ENCODE measurements at places on chromosomes 11 and 22. TPM values are rescaled to one million over a fixed set of nuclear protein-coding genes. Genes with fewer than 3 reads are reported as not detected.
A peak's percentile ranks its signal among the peaks of the same experiment; 100 is the strongest.

Gene ROM1
- total RNA-seq = 1.9 TPM

Gene TRPC6
- total RNA-seq = not detected

GRCh38 chr22:35198738-35199137 is 58.6 kb upstream of the HMGXB4 start:
- no peak for DNase-seq

- no peak for DNase-seq
Observed at GRCh38 chr11:104873252-104873651, 25.0 kb downstream of the CASP12 start.

Gene APLNR
- not detected for total RNA-seq

- DNase-seq = no peak
Observed at GRCh38 chr11:133509924-133510697, 22.2 kb downstream of the OPCML start.

Gene APOA4
- not detected for total RNA-seq

- no peak for DNase-seq
Observed at GRCh38 chr11:116698080-116698479, 74.7 kb downstream of the BUD13 start.

Gene HTR3B
- not detected for total RNA-seq

- no peak for DNase-seq
Observed at GRCh38 chr11:117574551-117574950, 222.5 kb downstream of the DSCAML1 start.

- DNase-seq = no peak
Observed at GRCh38 chr11:106344966-106345365, 267.5 kb downstream of the AASDHPPT start.

GRCh38 chr11:26995701-26996460 is 2.0 kb downstream of the FIBIN start:
- DNase-seq = no peak

Gene SCGB2A2
- total RNA-seq = not detected

DNA sequence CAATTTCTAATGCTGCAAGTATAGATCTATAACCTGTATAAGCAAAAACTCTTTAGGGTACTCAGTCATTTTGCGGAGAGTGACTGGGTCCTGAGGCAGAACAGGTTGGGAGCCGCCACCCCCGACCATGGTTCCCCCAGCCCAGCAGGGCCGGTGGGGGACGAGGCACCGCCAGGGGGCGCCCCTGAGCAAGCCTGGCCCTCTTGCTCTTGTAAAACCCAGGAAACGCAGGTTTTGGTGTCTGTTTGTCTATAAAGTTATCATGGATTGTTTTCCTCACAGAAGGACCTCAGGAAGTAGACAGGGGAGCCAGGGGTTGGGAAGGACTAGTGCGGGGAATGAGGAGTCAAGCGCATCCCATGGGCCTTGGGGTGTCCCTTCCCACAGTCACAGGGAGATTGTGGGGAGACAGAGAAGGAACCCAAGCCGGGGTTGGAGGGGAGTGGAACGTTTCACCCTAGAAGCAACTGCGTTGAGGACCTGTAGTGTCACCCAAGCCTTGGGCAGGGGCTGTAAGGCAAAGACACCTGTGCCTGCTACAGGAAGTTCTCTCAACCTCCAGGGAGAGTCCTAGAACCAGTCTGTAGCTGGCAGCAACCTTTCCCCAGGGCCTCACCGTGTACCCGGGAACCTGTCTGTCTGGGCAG is 26.4 kb downstream of the KCTD17 start:
- DNase-seq = peak; percentile 83

- no peak for DNase-seq
Observed at GRCh38 chr22:18033204-18033998, 9.0 kb upstream of the MICAL3 start.

DNA sequence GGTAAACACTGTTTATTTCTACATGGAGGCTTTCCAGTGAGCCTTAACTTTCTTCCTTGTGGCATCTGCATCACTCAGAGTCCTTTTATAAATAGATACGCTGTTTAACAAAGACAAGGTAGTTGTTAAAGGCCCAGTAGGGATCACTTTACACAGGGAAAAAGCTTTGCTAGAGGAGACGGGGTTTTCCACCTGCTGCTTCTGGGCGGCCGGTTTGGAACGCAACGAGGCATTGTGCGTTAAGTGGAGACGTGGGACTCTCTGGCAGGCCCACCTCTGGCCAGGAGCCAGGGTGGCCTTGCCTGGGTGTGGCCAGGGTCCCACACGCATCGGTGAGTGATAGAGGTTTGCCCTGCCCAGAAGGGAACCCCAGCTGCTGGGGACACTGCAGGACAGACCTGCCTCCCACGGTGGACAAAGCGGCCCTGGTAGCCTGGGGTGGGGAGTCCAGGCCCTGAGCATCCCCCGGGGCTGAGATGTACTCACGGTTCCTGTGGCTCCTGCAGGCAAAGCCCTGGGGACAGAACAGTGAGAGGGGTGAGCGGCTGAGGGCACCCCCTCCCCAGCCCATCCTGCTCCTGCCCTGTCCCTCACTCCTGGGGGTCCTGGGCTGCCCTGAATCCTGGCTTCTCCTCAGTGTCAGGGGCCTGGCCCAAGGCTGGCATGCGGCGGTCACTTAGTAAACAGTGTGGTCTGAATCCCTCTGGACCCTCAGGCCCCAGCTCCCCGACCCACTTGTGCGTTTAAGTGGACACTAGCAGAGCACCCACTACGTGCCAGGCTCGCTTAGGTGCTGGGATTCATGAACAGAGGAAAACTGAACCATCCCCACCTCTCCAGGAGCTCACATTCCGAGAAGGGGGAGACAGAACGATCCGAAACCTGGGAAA is 4.2 kb downstream of the IL17REL start:
- no peak for DNase-seq

DNA sequence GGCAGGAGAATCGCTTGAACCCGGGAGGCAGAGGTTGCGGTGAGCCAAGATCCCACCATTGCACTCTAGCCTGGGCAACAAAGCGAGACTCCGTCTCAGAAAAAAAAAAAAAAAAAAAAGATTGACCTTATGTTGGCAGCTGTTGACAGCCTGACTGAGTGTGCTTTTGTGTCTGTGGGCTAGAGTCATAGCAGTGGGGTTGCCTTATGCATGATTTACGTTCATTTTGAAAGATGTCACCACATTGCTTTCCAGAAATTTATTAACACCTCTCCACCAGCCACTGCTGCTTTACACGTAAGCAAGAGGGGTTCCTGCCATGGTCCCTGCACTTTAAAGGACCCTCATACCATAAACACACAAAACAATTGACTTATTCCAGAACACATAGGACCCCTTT is 21.0 kb downstream of the ASRGL1 start:
- no peak for DNase-seq
